ENCODE measurements at places on chromosomes 6 and 20.

GRCh38 chr6:14131579-14131978 is 14.0 kb downstream of the CD83 start:
- no peak for DNase-seq

GRCh38 chr20:37468886-37469285 is 52.2 kb upstream of the NNAT start:
- no peak for DNase-seq

- peak; percentile 54 for DNase-seq
These were observed 193.4 kb upstream of the PRDM1 start for GRCh38 chr6:105892577-105893262.

GRCh38 chr6:28225056-28225834 is at the start of gene ZSCAN9:
ZSCAN9 (plus strand) TSS chr6:28225275; CDS start chr6:28227085, 1,810 bp downstream.
- peak; percentile 87 for DNase-seq

DNA sequence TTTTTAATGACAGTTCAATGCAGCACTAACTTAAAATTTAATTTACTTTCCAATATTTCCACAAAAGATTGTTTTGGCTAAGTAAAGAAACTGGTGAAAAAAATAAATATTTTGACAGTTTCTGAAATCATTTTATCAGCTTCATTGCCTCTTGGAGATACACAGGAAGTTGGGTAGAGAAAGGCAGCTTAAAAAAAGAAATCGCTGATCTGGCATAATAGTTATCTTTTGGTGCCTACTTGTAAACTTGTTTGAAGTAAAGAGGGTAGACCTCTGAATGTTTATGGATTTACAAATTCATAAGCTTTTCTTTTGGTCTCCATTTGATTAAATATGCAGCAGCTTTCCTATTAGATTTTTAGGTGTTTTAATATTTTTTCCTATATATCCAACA is 103.4 kb downstream of the RTN4IP1 start:
- no peak for DNase-seq

DNA sequence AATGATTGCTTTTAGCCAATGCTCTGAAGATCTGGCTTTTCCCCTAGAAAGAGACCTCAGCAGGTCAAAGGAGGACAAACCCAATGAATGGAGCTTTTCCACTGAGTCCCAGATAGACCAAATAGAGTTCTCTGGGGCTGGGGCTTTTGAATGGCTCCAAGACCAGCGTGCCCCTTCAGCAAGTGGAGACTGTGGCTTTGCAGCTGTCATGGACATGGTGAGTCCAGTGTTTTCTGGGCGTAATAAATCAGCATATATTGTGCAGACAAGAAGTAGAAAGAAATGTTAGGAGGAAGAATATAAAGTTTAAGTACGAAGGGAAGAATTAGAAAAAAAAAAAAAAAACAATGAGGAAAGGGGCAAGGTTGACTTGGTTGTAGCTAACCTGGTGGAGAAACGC is 28.1 kb downstream of the ULBP1 start:
- DNase-seq: no peak

GRCh38 chr20:32537657-32538525 is 47.2 kb downstream of the NOL4L start:
- DNase-seq: no peak

DNA sequence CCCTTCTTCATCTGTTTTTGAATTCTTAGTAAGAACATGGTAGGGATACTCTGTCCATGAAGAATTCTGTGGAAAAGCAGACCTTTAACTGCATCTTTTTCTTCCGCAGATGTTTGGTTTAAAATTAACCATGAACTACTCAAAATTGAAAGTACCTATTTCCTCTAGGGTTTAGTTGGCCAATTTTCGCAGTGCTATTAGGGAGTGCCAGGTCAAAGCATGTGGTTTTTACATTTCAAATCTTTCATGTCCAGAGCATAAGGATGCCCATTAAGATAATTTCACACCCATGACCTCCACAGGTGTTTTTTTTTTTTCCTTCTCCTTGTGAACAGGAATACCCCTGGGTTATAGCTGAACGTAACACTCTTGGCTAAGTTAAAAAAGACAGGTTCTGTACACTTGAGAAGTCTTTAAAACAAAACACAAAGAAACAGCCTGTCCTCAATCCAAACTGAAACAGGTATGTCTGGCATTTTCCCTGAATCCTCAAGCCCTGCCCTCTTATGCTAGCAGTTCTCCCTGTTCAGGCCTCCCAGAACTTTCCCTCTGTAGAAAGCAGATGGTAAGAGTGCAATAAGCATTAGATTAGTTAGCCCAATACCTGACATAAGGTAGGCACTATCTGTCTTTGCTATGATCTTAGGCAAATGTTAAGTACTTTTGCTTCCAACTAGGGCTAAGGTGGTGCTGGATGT is 67.1 kb downstream of the ELOVL5 start:
- no peak for DNase-seq

DNA sequence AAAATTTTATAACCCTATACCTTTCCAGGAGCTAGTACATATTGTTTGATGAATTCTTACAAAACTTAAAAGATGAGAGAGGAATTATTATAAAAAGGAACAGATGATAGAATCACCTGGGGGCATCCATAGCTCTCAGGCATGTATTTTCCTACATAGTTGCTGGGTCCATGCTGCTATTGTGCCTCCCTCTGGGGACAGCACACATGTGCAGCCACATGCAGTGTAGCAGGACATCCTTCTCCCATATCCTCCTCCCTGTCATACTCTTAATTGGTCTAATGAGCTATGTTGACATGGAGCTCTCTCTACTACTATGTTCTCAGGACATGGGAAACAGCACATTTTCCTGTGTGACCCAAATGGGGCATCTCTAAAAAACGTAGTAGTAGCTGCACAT is 898.2 kb upstream of the MAP3K7 start:
- DNase-seq: no peak

- DNase-seq: no peak
These were observed 61.9 kb downstream of the KCNQ5 start for GRCh38 chr6:72683797-72684196.

- DNase-seq: no peak
These were observed 19.1 kb upstream of the SIRPD start for GRCh38 chr20:1576641-1577040.

- DNase-seq: no peak
These were observed 732 bp downstream of the HRH3 start for GRCh38 chr20:62219101-62219991.

- DNase-seq: no peak
These were observed 388.2 kb downstream of the SYNE1 start for GRCh38 chr6:152248980-152249379.

GRCh38 chr6:83917001-83917400 is 57.5 kb downstream of the CYB5R4 start:
- DNase-seq: no peak

GRCh38 chr20:23773127-23773526 is 22.4 kb upstream of the CST1 start:
- no peak for DNase-seq

GRCh38 chr20:21516861-21517565 is 3.1 kb upstream of the NKX2-2 start:
- DNase-seq: no peak
